ENCODE measurements at places on chromosomes 4 and X. TPM values are rescaled to one million over a fixed set of nuclear protein-coding genes. Genes with fewer than 3 reads are reported as not detected.

DNA sequence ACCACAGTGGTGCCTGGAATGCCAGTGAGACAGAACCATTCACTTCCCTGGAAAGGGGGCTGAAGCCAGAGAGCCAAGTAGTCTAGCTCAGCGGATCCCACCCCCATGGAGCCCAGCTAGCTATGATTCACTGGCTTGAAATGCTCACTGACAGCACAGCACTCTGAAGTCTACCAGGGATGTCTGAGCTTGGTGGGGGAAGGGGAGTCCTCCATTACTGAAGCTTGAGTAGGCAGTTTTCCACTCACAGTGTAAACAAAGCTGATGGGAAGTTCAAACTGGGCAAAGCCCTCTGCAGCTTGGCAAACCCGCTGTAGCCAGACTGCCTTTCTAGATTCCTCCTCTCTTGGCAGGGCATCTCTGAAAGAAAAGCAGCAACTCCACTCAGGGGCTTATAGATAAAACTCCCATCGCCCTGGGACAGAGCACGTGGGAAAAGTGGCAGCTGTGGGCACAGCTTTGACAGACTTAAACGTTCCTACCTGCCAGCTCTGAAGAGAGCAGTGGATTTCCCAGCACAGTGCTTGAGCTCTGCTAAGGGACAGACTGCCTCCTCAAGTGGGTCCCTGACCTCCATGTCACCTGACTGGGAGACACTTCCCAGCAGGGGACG, 32.0 kb downstream of the NAP1L2 start:
- DNase-seq: no peak

DNA sequence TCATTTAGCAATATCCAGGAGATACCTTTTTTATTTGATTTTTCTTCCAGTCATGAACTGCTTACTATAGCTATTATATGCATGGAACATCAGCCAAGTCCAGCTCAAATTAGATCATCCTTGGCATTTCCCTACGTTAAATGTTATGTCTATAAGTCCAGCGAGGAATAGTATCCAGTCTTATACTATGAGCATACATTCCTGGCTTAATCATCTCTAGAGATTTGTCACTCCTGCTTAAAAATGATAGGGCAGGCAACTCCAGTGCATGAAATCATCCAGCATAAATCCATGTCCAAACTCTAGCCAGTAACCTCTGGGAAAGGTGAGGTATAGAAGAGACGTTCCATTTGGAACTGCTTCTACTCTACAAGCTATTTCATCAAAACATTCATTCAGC, 126.7 kb upstream of the VCX2 start:
- no peak for DNase-seq

GRCh38 chrX:104566681-104567501, 892 bp downstream of the IL1RAPL2 start:
- no peak for DNase-seq

DNA sequence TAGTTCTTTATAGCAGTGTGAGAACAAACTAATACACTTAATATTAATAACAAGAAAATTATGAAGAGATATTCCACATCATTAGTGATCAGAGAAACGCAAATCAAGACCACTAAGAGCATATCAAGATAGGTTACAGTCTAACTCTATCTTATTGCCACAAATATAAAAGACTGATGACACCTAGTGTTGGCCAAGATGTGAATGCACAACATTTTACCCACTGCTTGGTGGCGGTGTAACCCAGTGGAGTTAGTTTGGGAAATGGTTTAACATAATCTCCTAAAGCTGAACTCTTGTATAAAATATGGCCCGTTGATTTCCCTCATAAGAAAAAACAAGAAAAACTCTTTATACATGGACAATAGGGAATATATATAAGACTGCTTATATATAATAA, 92.4 kb downstream of the SLITRK2 start:
- no peak for DNase-seq

The ZMAT1 gene
- 1.6 TPM for total RNA-seq

The PLP1 gene
- not detected for total RNA-seq

GRCh38 chrX:40945361-40945713, 139.9 kb upstream of the USP9X start:
- no peak for DNase-seq

DNA sequence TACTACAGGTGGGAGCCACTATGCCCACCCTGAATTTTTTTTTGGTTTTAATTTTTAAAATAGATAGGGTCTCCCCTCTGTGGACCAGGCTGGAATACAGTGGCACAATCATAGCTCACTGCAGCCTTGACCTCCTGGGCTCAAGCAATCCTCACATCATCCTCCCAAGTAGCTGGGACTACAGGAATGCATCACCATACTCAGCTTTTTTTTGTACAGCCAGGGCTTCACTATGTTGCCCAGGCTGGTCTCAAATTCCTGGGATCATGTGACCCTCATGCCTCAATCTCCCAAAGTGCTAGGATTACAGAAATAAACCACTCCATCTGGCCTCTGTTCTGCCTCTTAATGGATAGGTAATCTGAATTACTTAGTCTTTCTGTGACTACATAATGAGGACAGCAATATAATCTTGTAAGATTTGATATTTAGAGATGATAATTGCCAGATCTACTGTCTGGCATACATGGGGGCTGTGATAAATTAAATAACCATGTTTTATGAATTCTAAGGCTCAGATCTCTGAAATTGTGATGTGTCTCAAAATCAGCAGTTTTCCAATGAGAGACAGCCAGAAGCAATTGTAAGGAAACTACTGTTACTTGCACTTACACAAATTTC, 26.7 kb downstream of the PDS5A start:
- DNase-seq: no peak

The HTR2C gene
- not detected for total RNA-seq

The GLUD2 gene
- 1.4 TPM for total RNA-seq

Measured in G401 (cell line).